ENCODE measurements at places on chromosomes 6 and 20. TPM values are rescaled to one million over a fixed set of nuclear protein-coding genes. Genes with fewer than 3 reads are reported as not detected.

DNA sequence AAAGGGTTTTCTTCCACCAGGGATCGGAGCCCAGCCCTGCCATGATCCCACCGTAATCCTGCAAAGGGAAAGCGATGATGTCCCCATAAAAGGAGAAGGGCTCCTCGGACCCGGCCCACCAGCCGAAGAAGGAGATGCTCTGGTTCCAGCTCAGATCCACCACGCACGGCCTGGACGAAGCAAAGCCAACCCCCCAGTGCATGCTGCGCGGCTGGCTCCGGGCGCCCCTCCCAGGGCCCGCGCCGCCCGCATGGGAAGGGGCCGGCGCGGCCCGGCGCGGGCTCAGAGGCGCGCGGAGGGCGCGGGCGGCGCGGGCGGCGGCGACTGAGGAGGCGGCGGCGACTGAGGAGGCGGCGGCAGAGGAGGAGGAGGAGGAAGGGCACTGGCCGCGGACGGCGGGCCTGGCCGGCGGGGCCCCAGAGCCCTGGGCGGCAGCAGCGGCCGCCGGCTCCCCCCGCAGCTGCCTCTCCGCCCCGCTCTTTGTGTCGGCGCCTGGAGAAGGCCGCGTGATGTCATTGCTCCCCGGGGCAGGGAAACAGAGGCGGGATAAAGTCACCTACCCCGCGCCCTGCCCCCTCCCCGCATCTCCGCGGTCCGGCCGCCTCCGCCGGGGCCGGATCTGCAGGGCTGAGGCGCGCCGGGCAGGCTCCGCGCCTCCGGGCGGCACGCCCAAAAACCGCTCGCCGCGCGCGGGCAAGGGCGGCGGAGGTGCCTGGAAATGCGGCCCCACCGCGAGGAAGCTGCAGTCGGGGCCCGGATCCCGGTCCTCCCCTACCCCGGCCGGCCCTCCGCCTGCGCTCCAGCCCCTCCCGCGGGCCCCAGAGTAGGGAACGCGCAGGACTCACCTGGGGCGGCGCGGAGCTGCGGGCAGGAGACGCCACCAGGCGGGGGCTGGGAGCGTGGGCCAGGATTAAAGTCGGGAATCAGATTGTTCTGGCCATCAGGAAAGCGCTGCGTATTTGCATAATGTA is at the start of gene FAXC:
Gene FAXC, minus strand, starts transcription at position 504 of the 971 bp plus-strand sequence. Its CDS starts 302 bp downstream, at position 202.
- DNase-seq: no peak

DNA sequence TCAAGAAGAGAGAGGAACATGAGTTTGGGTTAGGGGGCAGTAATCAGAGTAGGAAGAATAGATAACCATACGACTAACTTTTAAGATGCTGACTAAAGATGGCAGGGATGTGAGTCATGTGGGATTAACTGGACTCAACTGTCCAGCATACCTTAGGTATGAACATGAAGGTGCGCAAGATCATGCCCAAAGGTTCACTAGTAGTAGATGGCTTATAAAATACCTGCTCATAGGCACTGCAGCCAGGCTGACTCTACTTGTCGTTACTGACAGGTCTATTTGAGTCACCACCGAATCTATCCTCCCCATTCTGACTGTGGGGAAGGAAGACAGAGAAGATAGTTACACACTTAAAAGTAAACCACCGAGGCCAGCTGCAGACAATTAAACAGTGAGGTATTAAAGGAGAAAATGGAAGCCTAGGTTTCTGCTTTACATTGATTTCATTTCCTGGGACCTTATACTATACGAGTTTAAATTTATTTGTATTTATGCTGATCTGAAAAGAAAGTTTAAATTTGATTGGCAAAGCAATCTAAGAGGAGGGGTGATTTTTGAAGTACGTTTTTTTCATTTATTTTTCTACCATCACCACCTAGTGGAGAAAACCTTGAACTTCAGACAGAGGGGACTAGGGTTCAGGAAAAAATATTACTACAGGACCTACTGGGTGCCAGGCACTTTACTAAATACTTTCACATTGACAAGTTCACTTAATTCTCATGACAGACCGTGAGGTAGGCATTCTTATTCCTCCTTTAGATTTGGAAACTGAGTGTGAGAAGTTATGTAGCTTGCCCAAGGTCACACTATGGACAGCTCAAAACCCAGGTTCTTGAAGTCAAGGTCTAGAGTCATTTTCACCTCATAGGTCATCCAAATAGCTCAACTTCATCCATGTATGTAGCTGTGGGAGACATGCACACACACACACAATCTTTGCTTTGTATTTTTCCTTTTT is 4.0 kb upstream of the WRNIP1 start:
- DNase-seq: no peak

DNA sequence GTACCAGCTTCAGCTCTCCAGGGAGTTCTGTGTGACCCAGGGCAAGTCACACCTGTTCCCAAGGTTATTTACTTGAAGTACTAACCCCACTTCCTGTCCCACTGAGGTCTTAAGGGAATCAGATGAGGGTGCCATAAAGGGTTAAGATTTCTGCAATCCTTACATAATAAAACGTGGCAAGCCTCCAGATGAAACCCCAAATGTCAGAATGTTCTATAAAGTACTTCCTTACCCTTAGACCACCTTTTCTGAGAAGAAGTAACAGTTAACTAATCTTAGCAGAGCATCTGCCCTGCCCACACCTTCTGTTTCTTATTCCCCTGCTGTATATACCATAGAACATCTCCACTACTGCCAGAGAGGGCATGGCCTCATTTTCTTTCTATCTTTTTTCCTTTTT is 6.0 kb upstream of the AVP start:
- no peak for DNase-seq

DNA sequence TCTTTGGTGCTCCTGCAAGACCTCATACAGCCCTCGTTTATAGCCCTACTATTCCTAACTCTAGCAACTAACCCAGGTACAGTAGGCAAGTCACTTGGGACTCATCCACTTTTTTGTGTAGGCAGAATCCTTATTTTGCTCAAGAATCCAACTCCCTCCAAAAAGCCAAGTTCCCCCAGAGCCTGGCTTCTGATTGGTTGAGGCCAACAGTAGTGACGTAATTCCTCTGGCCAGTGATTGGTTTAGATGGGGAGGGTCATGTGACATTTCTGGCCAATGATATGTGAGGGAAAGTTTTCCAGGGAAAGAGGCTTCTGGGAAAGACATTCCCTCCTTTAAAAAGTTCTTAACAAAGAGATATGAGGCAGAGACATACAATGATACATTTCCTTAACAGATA is 32.1 kb downstream of the KIAA1755 start:
- no peak for DNase-seq

DNA sequence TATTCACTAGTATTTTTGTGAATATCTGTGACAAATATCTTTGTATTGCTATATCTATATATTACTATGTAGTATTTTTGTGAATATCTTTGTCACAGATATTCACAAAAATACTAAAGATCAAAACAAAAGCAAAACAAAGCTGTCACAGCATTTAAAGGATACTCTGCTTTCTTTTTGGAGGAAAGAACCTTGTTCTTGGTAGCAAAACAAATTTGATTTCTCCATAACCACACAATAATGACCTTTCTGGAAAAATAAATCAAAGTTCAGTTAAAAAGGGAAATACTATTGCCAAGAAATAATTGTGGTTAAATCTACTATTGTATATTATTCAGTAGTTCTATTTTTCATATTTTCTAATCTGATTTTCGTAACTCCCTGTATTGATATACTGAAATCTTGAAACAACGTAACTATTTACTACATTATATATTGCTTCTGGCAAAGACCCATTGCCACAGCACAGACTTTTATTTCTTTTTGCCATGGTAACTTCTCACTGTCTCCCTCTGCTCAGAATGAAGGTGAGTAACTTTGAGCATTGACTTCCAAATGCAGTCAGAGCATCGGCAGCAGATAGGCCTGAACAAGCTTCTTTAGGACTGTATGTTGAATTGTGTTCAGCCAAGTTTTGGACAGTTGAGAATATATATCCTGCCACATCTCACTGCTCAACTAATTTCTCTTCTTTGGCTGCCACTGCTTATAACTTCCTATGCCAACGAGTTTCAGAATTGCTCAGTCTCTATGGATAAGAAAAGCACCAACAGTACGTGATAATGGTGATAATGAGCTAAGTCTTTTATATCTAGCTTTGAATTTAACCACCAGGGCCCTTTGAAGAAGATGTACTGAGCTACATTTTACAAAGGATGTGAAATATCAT is 1097.2 kb upstream of the GJE1 start:
- no peak for DNase-seq

DNA sequence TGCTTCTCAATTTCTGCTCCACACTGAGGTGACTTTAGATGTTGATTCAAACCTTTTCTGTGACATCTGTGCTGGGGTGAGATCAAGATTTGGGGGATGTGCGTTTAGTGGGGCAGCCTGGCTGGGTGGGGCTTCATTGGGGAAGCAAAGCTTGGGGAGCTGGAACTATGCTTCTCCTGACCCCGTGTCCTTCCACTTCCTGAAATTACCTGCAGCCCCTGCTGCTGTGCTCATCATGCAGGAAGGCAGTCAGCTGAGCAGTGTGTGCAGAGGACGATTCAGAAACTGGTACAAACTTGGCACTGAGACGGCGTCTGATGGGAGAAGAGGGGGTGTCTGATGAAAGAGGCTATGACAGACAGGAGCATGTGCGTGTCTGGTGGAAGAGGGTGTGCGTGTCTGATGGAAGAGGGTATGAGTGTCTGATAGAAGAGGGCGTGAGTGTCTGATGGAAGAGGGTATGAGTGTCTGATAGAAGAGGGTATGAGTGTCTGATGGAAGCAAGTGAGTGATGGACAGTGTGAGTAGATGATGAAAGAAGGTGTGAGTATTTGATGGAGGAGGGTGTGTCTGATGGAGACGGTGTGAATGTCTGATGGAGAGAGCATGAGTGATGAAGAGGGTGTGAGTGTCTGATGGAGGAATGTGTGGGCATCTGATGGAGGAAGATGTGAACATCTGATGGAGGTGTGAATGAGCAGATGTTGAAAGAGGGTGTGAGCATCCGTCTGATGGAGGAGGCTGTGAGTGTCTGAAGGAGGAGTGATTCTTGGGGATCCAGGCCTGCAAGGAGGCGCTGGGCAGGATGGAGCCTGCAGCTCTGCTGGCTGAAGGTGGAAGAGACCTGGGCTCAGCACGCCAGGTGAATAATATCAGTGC is 103.4 kb downstream of the SYCP2 start:
- DNase-seq: no peak

GRCh38 chr6:28281288-28282064 is at the start of gene PGBD1:
Gene PGBD1, plus strand, starts transcription at chr6:28281572. Its CDS starts 2,242 bp downstream, at chr6:28283814.
- DNase-seq: no peak

GRCh38 chr6:5469101-5469846 is 208.0 kb downstream of the FARS2 start:
- DNase-seq: no peak

GRCh38 chr6:25147223-25147622 is 132.0 kb upstream of the CARMIL1 start:
- DNase-seq: no peak

DNA sequence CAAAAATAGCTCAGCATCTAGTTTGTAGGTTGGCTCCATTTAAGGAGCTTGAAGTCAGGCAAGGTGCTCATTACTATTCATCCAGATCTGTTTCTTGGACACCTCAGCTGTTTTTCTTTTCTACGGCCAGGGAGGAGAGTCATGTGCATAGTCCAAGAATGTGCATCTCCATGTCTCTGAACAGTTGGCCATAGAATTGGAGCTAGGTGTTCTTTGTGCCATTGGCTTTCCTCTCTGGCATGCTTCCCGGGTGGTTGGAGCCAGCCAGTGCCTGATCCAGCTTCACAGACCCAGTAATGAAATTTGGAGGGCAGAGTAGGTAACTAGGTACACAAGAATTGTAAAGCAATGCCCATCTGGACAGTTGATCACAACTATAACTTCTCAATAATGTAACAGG is 21.6 kb downstream of the EYA4 start:
- no peak for DNase-seq

DNA sequence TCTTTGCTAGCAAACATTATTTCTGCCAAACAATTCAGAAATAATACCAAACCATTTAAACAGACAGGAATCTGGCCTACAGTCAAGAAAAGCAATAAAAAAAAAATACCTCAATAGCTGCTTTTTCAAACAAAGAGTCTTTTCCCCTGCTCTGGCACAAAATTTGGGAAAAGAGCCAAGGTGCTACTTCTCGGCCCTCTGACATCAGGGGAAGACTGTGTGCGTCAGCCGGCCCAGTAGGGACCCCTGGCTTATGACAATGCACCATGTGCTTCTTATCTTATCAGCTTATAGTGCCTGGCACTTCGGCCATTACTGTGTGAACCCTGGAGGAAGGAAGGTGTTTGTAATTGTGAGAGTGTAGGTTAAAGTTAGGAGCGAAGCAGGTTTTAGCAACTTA is 89.4 kb downstream of the PDE10A start:
- no peak for DNase-seq

GRCh38 chr6:48754641-48755040 is 643.6 kb upstream of the PTCHD4 start:
- no peak for DNase-seq

GRCh38 chr20:62224113-62224855 is 4.2 kb upstream of the HRH3 start:
- no peak for DNase-seq

DNA sequence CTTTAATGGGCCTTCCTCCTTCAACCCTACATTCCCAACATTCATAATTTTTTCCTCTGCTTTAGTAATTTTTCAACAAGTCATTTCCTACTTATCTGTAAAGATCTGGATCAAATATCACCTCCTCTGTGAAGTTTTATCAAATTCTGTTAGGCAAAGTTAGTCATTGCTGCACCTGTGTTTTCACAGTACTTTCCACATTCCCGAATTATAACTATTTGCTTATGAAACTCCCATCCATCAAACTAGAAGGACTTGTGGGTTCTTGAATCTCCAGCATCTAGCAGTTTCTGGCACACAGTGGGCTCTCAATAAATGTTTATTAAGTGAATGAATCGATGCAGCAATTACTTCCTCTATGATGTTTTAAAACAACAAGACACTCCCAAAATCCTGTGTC is 257.6 kb downstream of the HDGFL1 start:
- no peak for DNase-seq

DNA sequence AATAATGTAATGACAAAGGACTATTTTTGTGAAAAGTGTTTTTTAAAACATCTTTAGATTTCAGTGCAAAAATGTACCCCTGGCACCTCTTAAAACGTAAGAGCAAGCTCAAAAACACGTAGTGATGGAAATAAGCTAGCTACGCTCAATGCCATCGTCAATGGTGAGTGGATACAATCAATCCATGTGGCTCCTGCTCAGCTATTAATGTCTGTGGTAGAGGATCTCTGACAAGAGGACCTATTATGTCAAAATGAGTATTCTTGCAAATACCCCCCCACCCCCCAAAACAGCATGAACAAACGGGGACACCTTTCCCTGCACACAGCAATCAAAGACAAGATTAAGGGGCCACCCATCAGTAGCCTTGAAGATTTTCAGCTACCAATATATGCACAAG is 65.1 kb upstream of the PTGIS start:
- no peak for DNase-seq

ELOVL4 gene
- polyA plus RNA-seq: 3.7 TPM

CRIP3 gene
- 3.9 TPM for polyA plus RNA-seq

ARFGEF3 gene
- 7.0 TPM for polyA plus RNA-seq

CLPSL1 gene
- 0.74 TPM for polyA plus RNA-seq

TP53TG5 gene
- polyA plus RNA-seq: 1.4 TPM

B4GALT5 gene
- polyA plus RNA-seq: 54.0 TPM

BPI gene
- 0.80 TPM for polyA plus RNA-seq

CCDC170 gene
- polyA plus RNA-seq: 2.2 TPM

SPO11 gene
- polyA plus RNA-seq: not detected

COL11A2 gene
- 5.6 TPM for polyA plus RNA-seq

SAMD3 gene
- 0.77 TPM for polyA plus RNA-seq

LY6G6D gene
- not detected for polyA plus RNA-seq

Data from right renal pelvis (tissue), 4 donors.